ENCODE measurements at places on chromosomes 11 and 22.
A peak's percentile ranks its signal among the peaks of the same experiment; 100 is the strongest.

- peaks cover 9% of the 10 kb centered on the region for H3K4me1 ChIP-seq
- no peaks in the 10 kb centered on the region for H3K36me3 ChIP-seq
- no peak overlapping the region for H3K27ac ChIP-seq
- H3K4me3 ChIP-seq = no peak overlapping the region
- no peaks in the 10 kb centered on the region for H3K27me3 ChIP-seq
These were observed 89.6 kb downstream of the CSNK2A3 start for GRCh38 chr11:11263238-11264005.

DNA sequence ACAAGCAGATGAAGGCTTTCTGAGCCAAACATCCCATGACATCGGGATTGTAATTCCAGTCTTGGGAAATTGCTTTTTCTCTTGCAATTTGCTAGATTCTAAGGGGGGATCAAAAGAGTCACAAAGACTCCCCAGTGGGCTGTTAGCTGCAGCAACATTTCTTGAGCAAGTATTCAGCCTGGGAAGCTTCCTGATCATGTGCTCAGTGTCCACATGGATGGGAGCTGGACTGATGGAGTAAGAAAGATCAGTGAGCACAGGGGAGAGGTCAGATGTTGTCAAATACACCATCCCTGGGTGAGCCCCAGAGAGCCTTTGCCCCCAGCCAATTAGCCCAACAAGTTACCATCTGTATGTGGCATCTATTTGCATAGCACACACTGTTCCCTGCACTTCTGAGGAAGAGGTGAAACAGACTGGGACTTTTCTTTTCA is 10.2 kb upstream of the GRK3 start:
- no peaks in the 10 kb centered on the region for H3K27me3 ChIP-seq
- H3K36me3 ChIP-seq = no peaks in the 10 kb centered on the region
- peaks cover 7% of the 10 kb centered on the region for H3K4me1 ChIP-seq

DNA sequence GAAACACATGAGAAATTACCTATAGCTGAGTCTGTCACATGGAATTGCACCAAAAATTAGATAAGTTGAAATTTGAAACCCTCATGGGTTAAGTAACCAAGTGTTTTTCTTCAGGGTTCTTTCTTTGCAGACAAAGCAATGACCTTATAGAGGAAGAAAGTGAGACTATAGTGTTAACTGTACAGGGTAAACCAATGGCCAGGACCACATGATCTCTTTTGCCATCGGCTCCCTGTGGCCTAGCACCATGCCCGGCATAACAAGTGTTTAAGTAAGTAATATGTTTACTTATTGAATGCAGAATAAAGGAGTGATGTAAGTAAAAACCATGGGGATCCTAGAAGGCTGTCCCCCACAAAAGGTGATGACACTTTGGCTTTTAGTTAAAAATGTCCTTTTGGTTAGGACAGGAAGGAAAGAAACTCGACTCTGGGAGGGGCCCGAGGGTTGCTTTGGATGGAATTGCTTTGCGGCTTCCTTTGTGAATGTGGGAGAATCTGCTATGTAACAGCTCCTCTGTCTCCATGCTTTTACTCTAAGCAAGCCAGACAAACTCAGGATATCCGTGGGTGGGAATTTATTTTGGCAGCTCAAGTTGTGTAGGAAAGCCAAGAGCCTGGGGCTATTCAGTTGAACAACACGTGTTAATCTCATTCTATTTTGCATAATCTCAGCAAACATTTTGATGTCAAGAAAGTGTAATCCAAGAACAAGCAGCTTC is 454.7 kb downstream of the INSC start:
- no peak overlapping the region for H3K27ac ChIP-seq
- H3K4me1 ChIP-seq = peaks cover 10% of the 10 kb centered on the region
- no peak overlapping the region for H3K4me3 ChIP-seq
- no peaks in the 10 kb centered on the region for H3K36me3 ChIP-seq

DNA sequence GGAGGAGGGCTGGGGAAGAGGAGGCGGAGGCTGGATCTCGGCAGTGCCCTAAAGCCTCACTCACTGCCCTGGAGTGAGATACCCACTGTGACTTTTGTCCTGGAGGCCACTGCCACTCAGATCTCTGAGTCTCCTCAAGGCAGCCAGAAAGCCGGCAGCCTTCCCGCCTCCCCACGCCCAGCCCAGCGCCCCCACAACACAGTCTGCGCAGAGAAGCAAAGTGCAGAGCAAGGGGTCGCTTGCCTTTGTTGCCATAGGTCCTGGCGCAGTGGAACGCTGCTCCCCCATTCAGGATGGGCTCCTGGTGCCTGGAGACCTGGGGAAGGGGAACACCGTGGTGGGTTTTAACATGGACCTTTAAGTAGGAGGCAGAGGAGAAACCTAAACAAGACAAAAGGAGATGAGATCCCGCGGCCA is 17.6 kb downstream of the PATZ1 start:
- H3K4me1 ChIP-seq = peaks cover 22% of the 10 kb centered on the region
- peaks cover 82% of the 10 kb centered on the region for H3K36me3 ChIP-seq
- H3K4me3 ChIP-seq = no peak overlapping the region
- no peak overlapping the region for H3K27ac ChIP-seq
- no peak for DNase-seq
- H3K27me3 ChIP-seq = no peaks in the 10 kb centered on the region

DNA sequence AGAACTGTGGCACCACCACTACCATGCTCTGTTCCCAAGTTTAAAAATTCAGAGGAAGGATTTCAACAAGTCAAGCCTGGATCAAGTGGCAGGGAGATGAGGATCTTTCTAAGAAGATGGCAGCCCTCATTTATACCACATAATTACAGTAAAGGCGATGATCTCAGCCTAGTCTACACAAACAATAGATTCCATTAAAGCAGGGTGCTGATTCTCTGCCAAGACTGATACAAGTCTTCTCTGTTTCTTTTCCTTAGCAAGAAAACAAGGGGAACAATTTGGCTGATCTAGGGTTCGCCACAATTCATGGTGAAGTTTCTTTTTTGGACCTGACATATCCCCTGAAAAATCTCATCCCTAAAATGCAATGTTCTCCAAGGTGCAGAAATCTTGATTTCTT is 73.9 kb downstream of the PPFIBP2 start:
- peaks cover 62% of the 10 kb centered on the region for H3K4me1 ChIP-seq
- DNase-seq = no peak
- no peaks in the 10 kb centered on the region for H3K36me3 ChIP-seq
- H3K27me3 ChIP-seq = no peaks in the 10 kb centered on the region
- no peak overlapping the region for H3K4me3 ChIP-seq
- peak overlapping the region; percentile 28 for H3K27ac ChIP-seq

- no peak overlapping the region for H3K4me3 ChIP-seq
- H3K4me1 ChIP-seq = no peaks in the 10 kb centered on the region
- no peaks in the 10 kb centered on the region for H3K36me3 ChIP-seq
- no peak for DNase-seq
These were observed 117.5 kb upstream of the TOP3B start for GRCh38 chr22:22099833-22100812.

- no peak overlapping the region for H3K4me3 ChIP-seq
- H3K36me3 ChIP-seq = no peaks in the 10 kb centered on the region
- DNase-seq = no peak
- no peaks in the 10 kb centered on the region for H3K4me1 ChIP-seq
- no peaks in the 10 kb centered on the region for H3K27me3 ChIP-seq
These were observed 134.1 kb downstream of the CASP12 start for GRCh38 chr11:104763930-104764709.

DNA sequence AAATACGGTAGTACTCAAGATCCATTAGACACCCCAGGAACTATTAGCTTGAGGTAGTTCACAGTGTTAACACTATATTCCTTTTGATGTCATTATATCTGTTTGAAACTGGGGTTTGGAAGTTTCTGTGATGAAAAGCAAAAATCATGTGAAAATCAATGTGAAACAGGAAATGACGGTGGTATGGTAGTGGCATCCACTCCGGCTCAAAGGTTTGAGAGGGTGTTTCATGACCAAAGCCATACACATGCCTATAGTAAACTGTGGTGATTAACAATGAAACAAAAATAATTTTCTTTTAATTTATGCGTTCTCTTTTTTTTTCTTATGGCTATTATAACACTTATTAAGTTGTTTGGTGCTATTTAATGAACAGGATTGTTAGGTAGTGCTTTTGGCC is 10.9 kb downstream of the RAB38 start:
- no peaks in the 10 kb centered on the region for H3K36me3 ChIP-seq
- no peaks in the 10 kb centered on the region for H3K27me3 ChIP-seq
- no peak for DNase-seq
- H3K27ac ChIP-seq = no peak overlapping the region

Data from suprapubic skin (tissue), 4 donors.